Occipital lobe (tissue), 3 donors: ENCODE measurements at places on chromosomes 7 and 10.

DNA sequence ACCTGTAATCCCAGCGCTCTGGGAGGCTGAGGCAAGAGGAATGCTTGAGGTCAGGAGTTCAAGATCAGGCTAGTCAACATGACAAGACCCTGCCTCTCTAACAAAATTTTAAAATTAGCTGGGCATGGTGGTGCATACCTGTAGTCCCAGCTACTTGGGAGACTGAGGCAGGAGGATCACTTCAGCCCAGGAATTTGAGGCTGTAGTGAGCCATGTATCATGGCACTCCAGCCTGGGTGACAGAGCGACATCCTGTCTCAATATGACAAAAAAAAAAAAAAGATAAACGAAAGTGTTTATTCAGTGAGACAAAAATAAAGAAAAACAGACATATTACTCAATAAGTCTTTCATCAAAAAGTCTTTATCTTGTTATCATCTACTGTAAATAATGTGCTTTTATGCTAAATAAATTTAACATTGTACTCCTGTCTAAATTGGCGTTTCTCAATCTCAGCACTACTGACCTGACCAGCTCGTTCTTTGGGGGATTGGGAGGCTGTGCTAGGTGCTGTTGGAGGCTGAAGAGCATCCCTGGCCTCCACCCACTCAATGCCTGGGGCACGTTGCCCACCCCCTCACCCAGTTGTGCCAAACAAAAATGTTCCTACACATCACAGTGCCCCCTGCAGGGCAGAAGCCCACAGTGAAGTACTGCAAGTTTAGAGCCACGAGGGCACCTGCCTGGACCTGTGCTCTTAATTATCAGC, 57.7 kb downstream of the NCAPG2 start:
- DNase-seq: no peak

DNA sequence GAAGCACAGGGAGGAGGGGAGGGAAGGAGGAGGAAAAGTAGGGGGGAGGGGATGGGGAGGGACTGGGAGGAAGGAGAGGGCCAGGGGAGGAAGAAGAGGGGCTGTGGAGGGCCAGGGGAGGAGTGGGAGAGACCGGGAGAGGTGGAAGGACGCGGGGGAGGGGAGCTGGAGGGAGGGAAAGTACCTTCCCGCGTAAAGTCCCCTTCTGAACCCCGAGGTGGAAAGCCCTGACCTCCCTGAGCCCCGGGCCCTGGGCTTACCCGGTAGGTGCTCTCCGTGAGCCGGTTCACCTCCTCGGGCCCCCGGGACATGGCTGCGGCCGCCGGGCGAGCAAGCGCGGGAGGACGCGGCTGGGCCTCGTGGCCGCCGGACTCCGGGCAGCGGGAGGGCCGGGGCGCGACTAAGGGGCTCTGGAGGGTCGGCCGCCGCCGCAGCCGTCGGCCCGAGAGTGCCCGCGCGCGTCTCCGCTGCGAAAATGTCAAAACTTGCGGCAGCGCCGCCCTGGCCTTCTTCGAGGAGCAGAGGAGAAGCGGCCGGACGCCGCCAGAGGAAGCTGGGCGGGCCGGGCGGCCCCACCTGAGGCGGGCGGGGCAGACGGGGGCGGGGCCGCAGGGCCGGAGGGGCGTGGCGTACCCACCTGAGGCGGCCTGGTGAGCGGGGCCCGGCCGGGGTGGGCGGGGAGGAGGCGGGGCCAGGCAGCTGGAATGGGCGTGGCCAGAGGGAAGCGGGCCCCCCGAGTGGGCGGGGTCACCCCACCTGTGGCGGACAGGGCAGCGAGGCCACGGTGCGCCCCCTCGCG, at the start of gene BAIAP2L1:
BAIAP2L1 (minus strand) TSS at position 549 of the 799 bp plus-strand sequence; CDS start at position 311, 238 bp downstream.
- DNase-seq: no peak

DNA sequence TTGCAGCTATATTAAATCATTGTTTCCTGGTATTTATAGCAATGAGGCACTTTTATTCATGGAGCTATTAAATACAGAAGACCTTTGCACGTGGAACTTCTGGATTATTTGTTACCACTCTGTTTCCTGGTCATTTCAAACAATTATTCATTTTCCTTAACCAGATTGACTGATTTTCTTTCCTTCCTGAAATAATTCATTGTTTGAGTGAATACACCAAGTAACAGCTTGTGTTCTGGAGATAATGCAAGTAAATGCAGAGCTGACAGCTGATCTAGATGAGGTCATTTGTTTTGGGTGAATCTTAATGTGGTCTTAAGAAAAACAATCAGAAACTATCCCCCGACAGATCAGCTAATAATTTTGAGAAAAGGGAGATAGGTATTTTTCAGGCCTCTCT, 497.7 kb downstream of the KIF20B start:
- DNase-seq: no peak

GRCh38 chr7:18265611-18266281, 229.8 kb upstream of the HDAC9 start:
- DNase-seq: no peak

GRCh38 chr10:25176421-25176968, 1.7 kb downstream of the GPR158 start:
- peak; percentile 37 for DNase-seq

GRCh38 chr10:43227911-43228782, 38.7 kb downstream of the RASGEF1A start:
- DNase-seq: no peak

GRCh38 chr7:55249332-55249731, 115.8 kb upstream of the LANCL2 start:
- DNase-seq: no peak

GRCh38 chr7:104779888-104780287, 234.1 kb upstream of the KMT2E start:
- no peak for DNase-seq

DNA sequence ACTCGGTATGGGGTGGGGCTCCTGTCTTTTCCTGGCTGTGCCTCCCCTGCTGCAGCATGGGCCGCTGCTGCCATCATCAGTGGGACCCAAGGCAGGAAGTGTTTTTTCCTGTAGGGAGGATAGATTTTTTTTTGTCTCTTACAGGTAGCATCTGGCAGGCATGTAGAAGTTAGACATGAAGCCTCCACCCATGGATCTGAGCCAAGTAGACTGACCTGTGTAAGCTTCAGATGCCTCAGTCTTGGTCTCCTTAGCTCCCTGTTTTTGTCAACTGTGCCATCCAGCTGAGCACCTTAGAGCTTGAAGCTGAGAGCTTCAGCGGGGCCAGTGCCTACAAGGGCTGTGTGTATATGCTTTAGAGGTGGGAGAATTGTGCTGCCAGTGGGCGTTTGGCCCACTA, 93.5 kb downstream of the AUTS2 start:
- no peak for DNase-seq

GRCh38 chr7:138607216-138608126, 93.7 kb downstream of the SVOPL start:
- DNase-seq: no peak

- DNase-seq: no peak
These were observed 98.6 kb upstream of the MKX start for GRCh38 chr10:27844223-27844622.

GRCh38 chr7:146054909-146055308, 61.7 kb upstream of the CNTNAP2 start:
- DNase-seq: no peak
